ENCODE measurements at places on chromosomes 12 and 14.

DNA sequence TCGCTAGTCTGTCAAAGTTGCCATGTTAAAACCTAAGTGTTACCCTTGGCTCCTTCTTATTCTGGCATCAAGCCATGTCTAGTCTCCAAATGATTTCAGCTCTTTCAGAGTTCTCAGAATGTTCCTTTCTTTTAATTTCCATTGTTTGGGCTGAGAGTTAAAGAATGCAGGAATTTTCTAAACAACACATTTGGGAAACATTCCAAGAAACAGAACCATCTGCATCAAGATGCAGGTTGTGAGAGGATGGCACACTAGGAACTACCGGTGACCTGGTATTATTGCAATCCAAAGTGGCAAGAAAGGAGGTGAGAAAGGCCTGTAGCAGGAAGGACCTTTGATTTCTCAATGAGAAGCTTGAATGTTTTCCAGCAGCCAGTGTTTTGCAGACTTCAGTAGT is 30.1 kb downstream of the SLC35F4 start:
- DNase-seq = no peak

DNA sequence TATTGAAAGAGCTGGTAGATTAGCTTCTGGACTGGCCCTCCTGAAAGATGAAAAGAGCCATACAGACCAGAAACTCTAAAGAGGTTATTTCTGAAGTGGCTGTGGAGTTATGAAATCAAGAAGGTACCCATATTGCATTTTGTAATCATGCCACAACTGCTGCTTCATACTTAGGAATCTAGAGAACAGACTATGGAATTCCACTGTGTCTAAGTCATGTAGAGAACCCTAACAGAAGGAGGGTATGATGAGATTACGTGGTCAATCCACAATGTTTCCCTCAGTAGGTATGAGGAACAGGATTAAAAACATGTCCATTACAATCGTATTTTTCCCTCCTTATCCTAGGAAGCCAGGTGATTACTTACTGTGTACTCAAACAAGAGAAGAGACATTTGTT is 708.8 kb downstream of the RERGL start:
- DNase-seq = no peak

- DNase-seq = no peak
These were observed 55.2 kb downstream of the SIX1 start for GRCh38 chr14:60594062-60594461.

- no peak for DNase-seq
These were observed 72.0 kb upstream of the DBX2 start for GRCh38 chr12:45122768-45123380.

DNA sequence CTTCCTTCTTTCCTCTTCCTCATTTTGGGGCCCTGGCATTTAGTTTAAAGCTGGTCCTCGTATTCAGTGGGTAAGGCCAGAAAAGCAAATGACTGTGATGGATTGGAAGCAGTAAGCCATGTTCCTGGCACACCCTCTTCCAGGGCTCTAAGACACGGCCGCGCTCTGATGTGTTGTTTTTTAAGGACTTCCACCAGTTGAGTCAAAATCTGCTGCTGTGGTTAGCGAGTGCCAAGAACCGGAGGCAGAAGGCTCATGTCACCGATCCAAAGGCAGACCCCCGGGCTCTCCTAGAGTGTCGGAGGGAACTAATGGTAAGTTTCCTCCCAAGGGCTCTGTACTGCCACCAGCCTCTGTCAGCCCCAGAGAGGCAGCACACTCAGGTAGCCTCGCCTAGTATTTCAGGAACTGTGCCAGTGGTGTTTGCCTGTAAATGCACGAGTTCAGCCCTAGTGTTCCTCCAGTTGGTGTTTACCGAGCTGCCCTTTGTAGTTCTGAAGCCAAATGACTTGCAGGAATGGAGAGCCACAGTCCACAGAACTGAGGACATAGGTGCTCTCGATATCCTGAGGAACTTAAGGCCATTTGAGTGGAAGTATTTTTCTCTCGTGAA is 72.7 kb downstream of the ESR2 start:
- DNase-seq = no peak

GRCh38 chr14:77062261-77062660 is 33.8 kb upstream of the IRF2BPL start:
- DNase-seq = no peak

Measured in activated naive CD8-positive, alpha-beta T cell treated with anti-CD3 and anti-CD28 coated beads, Interleukin-2, amount 50 U/mL, for 24 hours (primary cell).